Right renal pelvis (tissue), 4 donors: ENCODE measurements at places on chromosomes 1 and 21.

- no peak for DNase-seq
Measured at GRCh38 chr1:35564884-35565741, 7.5 kb downstream of the NCDN start.

DNA sequence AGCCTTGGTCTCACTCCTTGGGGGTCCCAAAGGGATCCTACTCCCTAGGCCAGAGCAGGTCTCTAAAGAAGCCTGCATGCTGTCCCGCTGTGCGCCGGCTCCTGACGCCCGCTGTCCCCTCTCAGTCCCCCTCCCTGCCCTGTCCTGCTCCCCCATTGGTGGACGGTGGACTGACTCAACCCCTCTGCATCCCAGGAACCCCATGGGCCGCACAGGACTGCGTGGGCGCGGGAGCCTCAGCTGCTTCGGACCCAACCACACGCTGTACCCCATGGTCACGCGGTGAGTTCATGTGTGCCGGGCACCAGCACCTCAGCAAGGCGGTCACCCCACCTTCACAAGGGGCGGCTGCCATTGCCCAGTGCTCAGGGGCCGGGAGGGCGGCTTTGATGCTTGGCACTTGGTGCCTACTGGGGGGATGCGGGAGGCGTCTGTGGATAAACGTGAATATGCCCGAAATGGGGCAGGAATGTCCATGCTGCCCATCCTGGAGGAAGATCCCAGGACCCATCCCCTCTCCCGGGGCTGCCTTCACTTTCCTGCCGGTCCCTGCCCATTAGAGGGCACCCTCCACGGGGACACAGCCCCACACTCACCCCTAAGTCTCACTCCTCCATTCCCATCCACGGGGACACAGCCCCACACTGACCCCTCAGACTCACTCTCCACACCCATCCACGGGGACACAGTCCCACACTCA, 20.2 kb upstream of the LRRC3 start:
- no peak for DNase-seq

DNA sequence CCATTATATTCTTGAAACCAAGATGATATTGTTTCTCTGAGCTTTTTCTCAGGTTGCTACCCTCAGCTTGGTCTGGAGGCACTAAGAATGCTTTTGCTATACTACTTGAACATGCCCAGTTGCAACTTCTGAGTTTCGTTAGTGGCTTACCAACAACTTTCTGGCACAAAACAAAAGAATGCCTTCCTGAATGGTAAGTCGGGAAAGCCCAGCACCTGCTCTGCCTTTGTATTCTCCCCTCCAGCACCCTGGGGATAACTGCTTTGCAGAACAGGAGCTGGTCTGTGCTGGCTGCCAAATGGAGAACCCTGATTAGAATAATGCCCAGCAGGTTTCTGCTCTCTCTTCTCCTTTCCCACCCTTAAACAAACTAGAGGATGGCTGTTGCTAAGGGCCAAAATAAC, 149.3 kb downstream of the TGFB2 start:
- DNase-seq: no peak

GRCh38 chr21:36917471-36918158, 48.9 kb downstream of the HLCS start:
- DNase-seq: peak; percentile 33

DNA sequence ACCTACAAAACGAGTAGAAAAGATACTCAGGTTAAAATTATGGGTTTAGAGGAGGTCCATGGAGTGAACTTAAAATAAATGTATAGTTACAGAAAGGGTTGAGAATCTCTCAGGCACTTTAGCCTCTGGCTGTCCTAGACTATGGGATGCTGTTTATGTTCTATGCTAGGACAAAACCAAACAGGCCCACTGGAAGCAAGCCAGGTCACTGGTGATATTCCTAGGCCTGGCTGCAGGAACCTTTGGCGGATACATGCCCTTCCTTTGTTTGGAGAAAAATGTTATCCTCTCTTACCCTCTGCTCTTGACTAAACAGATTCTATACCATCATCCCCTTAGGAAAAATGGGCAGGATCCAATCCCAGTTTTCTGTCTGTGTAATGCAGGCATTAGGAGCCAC, 90.7 kb upstream of the DUSP10 start:
- no peak for DNase-seq

- DNase-seq: no peak
Measured at GRCh38 chr1:116753312-116753711, 918 bp upstream of the CD2 start.

DNA sequence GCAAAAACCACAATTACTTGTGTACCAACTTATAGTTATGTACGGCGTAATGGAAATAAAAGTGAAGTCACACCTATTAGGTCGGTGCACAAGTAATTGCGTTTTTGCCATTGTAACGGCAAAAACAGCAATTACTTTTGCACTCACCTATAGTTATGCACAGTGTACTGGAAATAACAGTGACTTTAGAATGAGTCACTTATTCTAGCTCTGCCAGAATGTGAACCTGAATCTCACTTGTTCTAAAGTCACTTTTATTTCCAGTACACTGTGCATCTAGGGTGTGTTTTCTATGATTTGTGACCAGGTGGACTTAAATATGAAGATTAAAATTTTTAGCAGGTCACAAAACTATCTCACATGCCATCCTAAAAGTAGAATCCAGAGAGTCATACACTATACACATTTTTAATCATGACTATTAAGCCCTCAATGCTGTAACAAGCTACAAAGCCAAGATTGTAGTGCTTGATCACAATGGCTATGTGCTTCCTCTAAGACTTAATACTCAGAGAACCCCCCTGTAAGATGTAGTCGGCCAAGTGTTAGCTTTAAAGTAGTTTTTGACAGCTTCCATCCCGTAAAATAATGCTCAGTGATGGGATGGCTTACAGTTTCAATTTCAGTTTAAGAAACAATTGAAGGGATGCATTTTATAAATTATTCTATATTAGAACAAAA, 218.8 kb downstream of the NEGR1 start:
- no peak for DNase-seq
